ENCODE measurements at places on chromosomes 16 and 17.

DNA sequence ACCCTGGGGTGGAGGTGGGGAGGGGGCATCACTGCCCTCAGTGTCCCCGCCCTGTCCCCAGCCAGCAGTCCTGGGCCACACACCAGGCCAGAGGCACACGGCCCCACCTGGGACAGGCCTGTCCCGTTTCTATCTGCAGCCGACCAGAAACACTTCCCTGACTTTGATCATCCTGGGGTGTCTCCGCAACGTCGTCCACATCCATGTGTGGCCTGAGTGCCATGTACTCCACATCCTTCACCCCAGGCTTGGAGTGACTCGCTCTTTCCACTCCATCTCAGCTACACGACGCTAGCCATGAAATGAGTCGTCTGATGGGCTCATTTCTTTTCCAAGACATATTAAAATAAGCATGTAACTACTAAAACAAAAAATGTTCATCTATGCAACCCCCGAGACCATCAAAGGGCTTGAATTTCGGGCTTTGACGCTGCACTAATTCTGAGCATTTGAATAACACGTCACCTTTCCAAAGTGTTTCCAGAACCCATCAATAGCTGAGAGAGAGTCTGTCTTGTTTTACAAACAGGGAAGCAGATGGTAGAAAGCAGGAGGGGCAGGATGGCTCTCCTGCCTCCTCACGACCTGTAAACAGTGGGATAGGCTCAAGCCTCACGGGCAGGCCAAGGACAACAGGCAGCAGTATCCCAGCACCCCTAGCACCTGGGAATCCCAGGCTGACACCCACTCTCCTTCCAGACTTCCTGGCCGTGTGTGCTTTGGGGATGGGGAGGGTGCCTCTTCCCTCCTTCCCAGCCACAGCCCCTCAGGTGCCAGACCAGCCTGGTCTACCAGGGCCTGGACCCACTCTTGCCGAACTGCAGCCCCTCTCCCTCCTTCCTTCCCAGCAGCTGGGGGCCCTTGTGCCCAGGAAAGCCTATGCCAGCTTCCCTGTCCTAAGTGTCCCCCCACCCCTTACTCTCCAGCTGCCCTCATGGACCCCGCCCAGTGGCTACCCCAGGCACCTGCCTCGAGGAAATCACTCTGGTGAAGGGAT is 20.0 kb upstream of the RASD1 start:
- no peak for DNase-seq

GRCh38 chr17:20994779-20995149 is 48.0 kb downstream of the USP22 start:
- DNase-seq = no peak

DNA sequence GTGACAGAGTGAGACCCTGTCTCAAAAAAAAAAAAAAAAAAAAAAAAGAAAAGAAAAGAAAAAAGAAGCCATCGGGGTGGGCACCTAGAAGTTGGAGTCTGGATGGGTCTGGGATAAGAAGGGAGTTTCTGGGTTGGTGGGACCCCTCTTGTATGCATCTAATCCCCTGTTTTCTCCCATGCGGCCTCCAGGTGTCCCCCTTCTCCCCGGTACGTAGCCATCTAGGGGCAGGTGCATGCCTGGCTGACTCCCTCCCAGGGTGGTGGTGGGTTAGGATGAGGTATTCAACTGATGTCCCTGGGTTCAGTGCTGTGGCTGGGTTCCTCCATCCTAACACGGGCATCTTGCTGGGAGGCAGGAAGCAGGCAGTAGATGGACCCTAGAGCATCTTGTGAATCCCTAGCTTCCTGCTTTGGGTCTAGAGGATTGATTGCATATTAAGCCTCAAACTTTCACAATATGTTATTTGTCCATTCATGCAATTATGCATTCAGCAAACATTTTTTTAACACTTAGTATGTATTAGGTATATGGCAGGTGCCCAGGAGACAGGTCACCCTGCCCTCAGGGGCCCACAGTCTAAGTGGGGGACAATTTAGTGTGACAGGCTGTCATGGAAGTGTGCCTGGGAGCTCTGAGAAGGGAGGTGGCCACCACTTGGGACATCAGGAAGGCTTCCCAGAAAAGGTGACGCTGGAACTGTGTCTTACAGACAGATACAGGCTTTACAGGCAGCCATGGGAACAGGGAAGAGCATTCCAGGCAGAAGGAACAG is 13.1 kb downstream of the FMNL1 start:
- DNase-seq = no peak

DNA sequence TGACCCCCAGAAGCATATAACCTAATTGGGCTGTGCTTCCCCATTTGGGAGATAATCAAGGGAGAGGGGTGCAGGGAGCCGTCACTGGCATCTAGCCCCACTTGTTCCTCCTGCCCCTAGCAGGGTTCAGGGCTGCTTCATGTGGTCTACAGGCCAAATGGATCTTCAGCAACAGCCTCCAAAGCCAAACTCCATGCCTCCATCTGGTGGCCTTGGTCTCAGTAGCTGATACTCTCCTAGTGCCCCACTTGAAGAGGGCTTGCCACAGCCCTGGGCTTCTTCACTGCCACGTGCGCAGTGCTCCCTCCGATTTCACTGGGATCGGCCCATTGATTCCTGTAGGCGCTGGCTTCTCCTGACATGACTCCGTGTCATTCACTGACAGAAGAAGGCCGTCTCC is 24.6 kb downstream of the LYRM9 start:
- DNase-seq = no peak

DNA sequence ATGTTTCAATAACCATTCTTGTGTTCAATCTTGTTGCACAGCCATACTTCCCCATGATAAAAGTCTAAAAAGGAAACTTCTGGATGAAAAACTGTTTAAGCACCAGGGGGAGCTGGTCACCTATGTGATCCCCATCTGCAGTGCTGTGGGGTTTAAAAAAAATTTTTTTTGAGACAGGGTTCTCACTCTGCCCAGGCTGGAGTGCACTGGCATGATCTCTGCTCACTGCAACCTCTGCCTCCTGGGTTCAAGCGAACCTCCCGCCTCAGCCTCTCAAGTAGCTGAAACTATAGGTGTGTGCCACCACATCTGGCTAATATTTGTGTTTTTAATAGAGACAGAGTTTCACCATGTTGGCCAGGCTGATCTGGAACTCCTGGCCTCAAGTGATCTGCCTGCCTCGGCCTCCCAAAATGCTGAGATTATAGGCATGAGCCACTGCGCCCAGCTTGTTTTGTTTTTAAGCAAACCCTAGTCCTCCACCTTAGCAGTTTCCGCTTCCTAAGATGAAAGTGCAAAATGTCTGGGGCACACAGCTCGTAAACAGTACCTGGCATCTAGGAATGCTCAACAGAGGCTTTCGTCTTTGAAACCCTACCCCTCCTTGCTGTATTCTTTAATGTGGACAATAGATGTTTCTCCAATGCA is 25.4 kb downstream of the DNAJA2 start:
- no peak for DNase-seq

All from Panc1 (cell line).